A172 (cell line): ENCODE measurements at places on chromosomes 11 and 22. TPM values are rescaled to one million over a fixed set of nuclear protein-coding genes. Genes with fewer than 3 reads are reported as not detected.

SCGB1D2 gene
- total RNA-seq, result not detected in 2 replicates

LIF gene
- total RNA-seq, result 24.8 and 25.4 TPM in 2 replicates

MS4A13 gene
- total RNA-seq, result 2.3 TPM in 1 of 2 replicates, not detected in the other

SNX32 gene
- total RNA-seq, result not detected in 2 replicates

OR9G1 gene
- total RNA-seq, result not detected in 2 replicates

C11orf91 gene
- total RNA-seq, result not detected in 2 replicates

MSANTD2 gene
- 6.7 and 9.6 TPM in 2 replicates for total RNA-seq

OR4D11 gene
- not detected in 2 replicates for total RNA-seq

HBD gene
- total RNA-seq, result not detected in 2 replicates

A4GALT gene
- total RNA-seq, result 1.8 and 3.4 TPM in 2 replicates

NCAM1 gene
- total RNA-seq, result 6.1 and 9.2 TPM in 2 replicates

SF1 gene
- total RNA-seq, result 61.8 and 149 TPM in 2 replicates

TNNT3 gene
- total RNA-seq, result 0.46 TPM in 1 of 2 replicates, not detected in the other

OR10V1 gene
- total RNA-seq, result not detected in 2 replicates

NEU3 gene
- total RNA-seq, result 7.5 and 12.1 TPM in 2 replicates

IFITM10 gene
- total RNA-seq, result 2.9 and 3.0 TPM in 2 replicates

CHRM1 gene
- total RNA-seq, result 0.02 TPM in 1 of 2 replicates, not detected in the other

PNPLA3 gene
- 0.96 and 2.0 TPM in 2 replicates for total RNA-seq

DGAT2 gene
- total RNA-seq, result 15.2 and 15.9 TPM in 2 replicates

KLHDC7B gene
- total RNA-seq, result 0.17 TPM in 1 of 2 replicates, not detected in the other

OR51B4 gene
- 11.3 and 12.8 TPM in 2 replicates for total RNA-seq

FERMT3 gene
- 15.1 and 18.7 TPM in 2 replicates for total RNA-seq

YPEL1 gene
- total RNA-seq, result 0.67 and 2.7 TPM in 2 replicates

OR4A15 gene
- total RNA-seq, result not detected in 2 replicates

RFPL1 gene
- total RNA-seq, result not detected in 2 replicates

ZNF70 gene
- total RNA-seq, result 1.7 TPM in 2 replicates

PAK1 gene
- 59.8 and 60.4 TPM in 2 replicates for total RNA-seq

OR2AG1 gene
- total RNA-seq, result not detected in 2 replicates

SORL1 gene
- 1.7 and 2.1 TPM in 2 replicates for total RNA-seq

CRYBA4 gene
- not detected in 2 replicates for total RNA-seq

PLAAT5 gene
- total RNA-seq, result not detected in 2 replicates

RAB3IL1 gene
- 2.4 and 8.5 TPM in 2 replicates for total RNA-seq

OR6T1 gene
- total RNA-seq, result not detected in 2 replicates

CYP2D6 gene
- total RNA-seq, result 0.03 and 0.46 TPM in 2 replicates

OR51B5 gene
- 17.4 and 17.7 TPM in 2 replicates for total RNA-seq

KCNJ11 gene
- 0.09 and 0.26 TPM in 2 replicates for total RNA-seq

PIH1D2 gene
- 3.3 and 3.4 TPM in 2 replicates for total RNA-seq

MIOX gene
- not detected in 2 replicates for total RNA-seq

ADM2 gene
- not detected in 2 replicates for total RNA-seq

APIP gene
- 70.5 and 91.1 TPM in 2 replicates for total RNA-seq

SAA2 gene
- 4.9 and 12.9 TPM in 2 replicates for total RNA-seq

APOL6 gene
- 2.6 and 3.3 TPM in 2 replicates for total RNA-seq

GAL3ST3 gene
- total RNA-seq, result not detected in 2 replicates
